ENCODE measurements at places on chromosomes 16 and 17. TPM values are rescaled to one million over a fixed set of nuclear protein-coding genes. Genes with fewer than 3 reads are reported as not detected.

The FOXF1 gene
- 2.0 TPM for total RNA-seq

The METTL16 gene
- total RNA-seq: 53.6 TPM

The PLA2G10 gene
- 1.5 TPM for total RNA-seq

The TTLL6 gene
- total RNA-seq: 44.3 TPM

The MT3 gene
- not detected for total RNA-seq

The TBX2 gene
- total RNA-seq: 29.6 TPM

The PLCG2 gene
- total RNA-seq: 8.0 TPM

The TBC1D16 gene
- total RNA-seq: 11.0 TPM

The ARL5C gene
- total RNA-seq: not detected

The CPNE7 gene
- total RNA-seq: 12.5 TPM

GRCh38 chr17:58202859-58203258 lies 10.3 kb downstream of the EPX start:
- no peaks in the 10 kb centered on the region for H3K4me1 ChIP-seq
- DNase-seq: no peak
- no peak overlapping the region for H3K4me3 ChIP-seq
- no peaks in the 10 kb centered on the region for H3K36me3 ChIP-seq
- no peak overlapping the region for H3K27ac ChIP-seq

- H3K27me3 ChIP-seq: no peaks in the 10 kb centered on the region
- no peak overlapping the region for H3K4me3 ChIP-seq
- no peak for DNase-seq
- peaks cover 2% of the 10 kb centered on the region for H3K4me1 ChIP-seq
These were observed 28.8 kb upstream of the DYNLRB2 start for GRCh38 chr16:80511824-80512592.

- H3K4me3 ChIP-seq: no peak overlapping the region
- H3K27ac ChIP-seq: no peak overlapping the region
- no peak for DNase-seq
- H3K27me3 ChIP-seq: no peaks in the 10 kb centered on the region
- H3K4me1 ChIP-seq: no peaks in the 10 kb centered on the region
These were observed 47.1 kb upstream of the CLEC19A start for GRCh38 chr16:19238406-19238805.

DNA sequence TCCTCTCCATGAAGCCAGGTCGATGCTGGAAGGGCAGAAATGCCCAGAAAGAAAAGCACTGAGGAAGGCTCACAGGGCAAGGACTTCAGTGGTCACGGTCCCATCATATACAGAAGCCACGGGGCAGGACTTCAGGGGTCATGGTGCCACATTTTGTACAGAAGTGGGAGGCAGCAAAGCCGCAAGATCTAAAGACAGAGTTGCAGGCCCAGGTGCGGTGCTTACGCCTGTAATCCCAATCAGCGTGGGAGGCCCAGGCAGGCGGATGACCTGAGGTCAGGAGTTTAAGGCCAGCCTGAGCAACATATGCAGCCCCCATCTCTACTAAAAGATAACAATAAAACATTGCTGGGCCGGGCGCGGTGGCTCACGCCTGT lies 96.0 kb downstream of the NXN start:
- no peaks in the 10 kb centered on the region for H3K27me3 ChIP-seq
- H3K4me3 ChIP-seq: no peak overlapping the region
- peaks cover 38% of the 10 kb centered on the region for H3K4me1 ChIP-seq

DNA sequence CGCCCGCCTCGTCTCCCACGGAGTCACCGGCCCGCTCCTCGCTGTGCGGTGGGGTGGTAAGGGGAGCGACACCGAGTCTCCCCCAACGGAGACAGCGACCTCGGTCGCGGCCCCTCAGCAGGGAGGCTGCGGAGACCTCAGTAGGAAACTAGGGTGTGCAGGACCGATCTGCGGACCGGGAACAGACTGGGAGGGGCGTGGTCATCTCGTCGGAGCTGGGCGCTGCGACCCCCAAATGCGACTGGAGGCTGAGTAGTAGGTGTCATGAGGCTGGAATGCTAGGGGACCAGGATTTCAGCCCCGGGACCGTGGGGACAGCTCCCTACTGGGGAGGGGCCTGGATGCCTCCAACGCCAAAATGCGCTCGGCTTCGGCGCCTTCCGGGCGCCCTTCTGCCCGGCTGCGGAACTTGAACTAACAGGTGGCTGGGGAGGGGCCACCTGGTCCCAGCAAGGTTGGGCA lies 1.3 kb downstream of the CACNG4 start:
- no peaks in the 10 kb centered on the region for H3K4me1 ChIP-seq
- no peaks in the 10 kb centered on the region for H3K36me3 ChIP-seq
- peak overlapping the region; percentile 37 for H3K4me3 ChIP-seq
- no peak overlapping the region for H3K27ac ChIP-seq
- DNase-seq: no peak

DNA sequence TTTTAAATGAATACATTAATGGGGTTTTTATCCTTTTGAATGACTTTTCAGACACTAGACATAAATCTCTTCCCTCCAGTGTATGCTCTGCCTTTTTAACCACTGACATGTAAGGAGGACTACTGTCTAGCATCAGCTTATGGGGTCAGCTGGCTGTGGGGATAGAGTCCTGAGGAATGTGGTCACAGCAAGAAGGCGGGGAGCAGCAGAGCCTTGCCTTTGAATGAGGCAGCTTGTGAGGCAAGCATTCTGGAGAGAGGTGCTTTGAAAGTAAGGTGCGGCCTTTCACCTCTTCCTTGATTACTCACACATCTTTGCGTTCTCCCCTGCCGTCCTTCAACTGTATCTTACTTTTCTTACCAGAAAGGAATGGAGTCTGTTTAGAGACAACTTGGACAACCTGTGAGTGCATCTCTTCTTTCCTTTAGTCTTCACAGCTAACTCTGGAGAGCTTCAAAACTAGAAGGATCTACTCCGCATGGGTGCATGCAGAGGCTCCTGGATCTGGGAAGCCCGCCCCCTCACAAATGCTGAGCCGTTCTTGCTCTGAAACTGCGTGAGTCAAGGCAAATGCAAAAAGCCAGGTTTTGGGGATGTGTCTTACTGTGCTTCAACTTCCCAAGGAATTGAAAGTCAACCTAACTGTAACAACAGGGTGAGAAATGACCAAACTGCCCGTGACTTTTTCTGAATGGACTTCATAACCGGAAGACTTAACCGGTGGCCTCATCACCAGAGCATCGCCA lies 49.9 kb downstream of the ADCY7 start:
- no peak overlapping the region for H3K27ac ChIP-seq
- peaks cover 19% of the 10 kb centered on the region for H3K4me1 ChIP-seq
- no peak overlapping the region for H3K4me3 ChIP-seq
- H3K27me3 ChIP-seq: no peaks in the 10 kb centered on the region
- DNase-seq: no peak

GRCh38 chr16:88701581-88702370 lies 4.4 kb downstream of the RNF166 start:
- no peak for DNase-seq
- no peak overlapping the region for H3K27ac ChIP-seq
- H3K36me3 ChIP-seq: no peaks in the 10 kb centered on the region
- no peaks in the 10 kb centered on the region for H3K27me3 ChIP-seq

GRCh38 chr17:32489320-32490100 lies 2.7 kb downstream of the CDK5R1 start:
- no peaks in the 10 kb centered on the region for H3K27me3 ChIP-seq
- DNase-seq: no peak
- no peak overlapping the region for H3K27ac ChIP-seq
- no peak overlapping the region for H3K4me3 ChIP-seq
- H3K4me1 ChIP-seq: peaks cover 16% of the 10 kb centered on the region

- no peaks in the 10 kb centered on the region for H3K36me3 ChIP-seq
- DNase-seq: no peak
- H3K4me3 ChIP-seq: no peak overlapping the region
- H3K4me1 ChIP-seq: no peaks in the 10 kb centered on the region
- H3K27me3 ChIP-seq: no peaks in the 10 kb centered on the region
These were observed 128.1 kb downstream of the SALL1 start for GRCh38 chr16:51022955-51023354.

GRCh38 chr17:48791128-48792032 lies 25.6 kb downstream of the TTLL6 start:
- no peaks in the 10 kb centered on the region for H3K4me1 ChIP-seq
- no peak overlapping the region for H3K27ac ChIP-seq
- H3K36me3 ChIP-seq: no peaks in the 10 kb centered on the region
- no peaks in the 10 kb centered on the region for H3K27me3 ChIP-seq
- DNase-seq: peak; percentile 91

GRCh38 chr16:8087597-8088289 lies 502.6 kb downstream of the TMEM114 start:
- DNase-seq: no peak
- no peaks in the 10 kb centered on the region for H3K27me3 ChIP-seq
- H3K4me3 ChIP-seq: no peak overlapping the region
- no peaks in the 10 kb centered on the region for H3K36me3 ChIP-seq
- no peaks in the 10 kb centered on the region for H3K4me1 ChIP-seq
- H3K27ac ChIP-seq: no peak overlapping the region

DNA sequence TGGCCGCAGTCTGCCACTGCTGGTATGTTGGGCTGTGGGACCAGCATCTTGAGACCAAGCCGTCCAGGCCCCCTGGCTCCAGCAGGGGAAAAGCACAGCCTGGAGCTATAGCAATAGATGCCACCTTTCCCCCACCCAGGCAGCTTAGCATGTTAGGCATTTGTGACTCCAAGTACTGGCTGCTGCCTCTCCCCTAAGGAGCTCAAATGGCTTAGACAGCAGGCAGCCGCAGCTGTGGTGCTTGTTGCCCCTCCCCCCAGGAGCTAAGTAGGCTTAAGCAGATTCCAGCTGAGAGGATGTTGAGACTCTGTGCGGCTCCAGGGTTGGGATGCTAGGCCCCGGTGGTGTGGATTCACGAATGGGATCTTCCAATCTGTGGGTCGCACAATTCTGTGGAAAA lies 88.8 kb upstream of the ANKFN1 start:
- H3K4me1 ChIP-seq: no peaks in the 10 kb centered on the region
- H3K27me3 ChIP-seq: no peaks in the 10 kb centered on the region
- no peak overlapping the region for H3K27ac ChIP-seq
- no peaks in the 10 kb centered on the region for H3K36me3 ChIP-seq
- DNase-seq: no peak

GRCh38 chr17:37672548-37673078 lies 29.4 kb upstream of the DDX52 start:
- no peaks in the 10 kb centered on the region for H3K4me1 ChIP-seq
- H3K4me3 ChIP-seq: no peak overlapping the region
- no peaks in the 10 kb centered on the region for H3K27me3 ChIP-seq
- H3K27ac ChIP-seq: no peak overlapping the region
- no peaks in the 10 kb centered on the region for H3K36me3 ChIP-seq

DNA sequence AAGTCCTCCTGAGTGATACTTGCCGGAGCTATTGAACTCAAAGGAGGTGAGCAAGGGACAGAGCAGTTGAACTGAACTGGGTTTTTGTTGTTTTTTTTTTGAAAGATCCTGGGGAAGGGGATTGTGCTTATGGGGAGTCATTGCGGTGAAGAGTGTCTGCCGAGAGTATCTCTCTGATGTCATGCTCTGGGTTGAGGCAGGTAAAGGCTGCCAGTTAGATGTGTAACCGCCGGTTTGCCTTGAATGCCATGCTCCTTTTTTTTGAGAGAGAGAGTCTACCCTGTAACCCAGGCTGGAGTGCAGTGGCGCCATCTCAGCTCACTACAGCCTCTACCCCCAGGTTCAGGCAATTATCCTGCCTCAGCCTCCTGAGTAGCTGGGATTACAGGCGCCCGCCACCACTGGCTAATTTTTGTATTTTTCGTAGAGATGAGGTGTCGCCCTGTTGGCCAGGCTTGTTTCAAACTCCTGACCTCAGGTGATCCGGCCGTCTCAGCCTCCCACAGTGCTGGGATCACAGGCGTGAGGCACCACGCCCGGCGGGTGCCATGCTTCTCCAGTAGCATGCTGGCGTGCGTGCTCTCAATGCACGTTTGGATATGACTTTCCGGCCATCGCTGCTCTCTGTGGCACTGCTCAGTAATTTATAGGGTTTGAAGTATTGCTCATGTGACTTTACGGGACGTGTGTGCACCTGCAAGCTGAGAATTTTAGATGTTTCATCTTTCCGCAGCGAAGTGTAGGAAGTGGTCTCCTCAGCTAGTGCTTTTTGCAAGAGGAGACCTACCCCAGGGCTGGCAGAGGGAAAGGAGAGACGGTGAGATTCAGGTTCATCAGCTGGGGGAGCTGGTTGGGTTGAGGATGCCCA lies 8.5 kb downstream of the ZC3H18 start:
- H3K4me1 ChIP-seq: no peaks in the 10 kb centered on the region
- no peak for DNase-seq
- no peaks in the 10 kb centered on the region for H3K36me3 ChIP-seq
- H3K27ac ChIP-seq: no peak overlapping the region
- H3K4me3 ChIP-seq: no peak overlapping the region

GRCh38 chr16:1981398-1981836 lies at the start of gene NOXO1:
TSS of gene NOXO1 (minus strand) at chr16:1981469. CDS start at chr16:1981179, 290 bp downstream.
- no peaks in the 10 kb centered on the region for H3K36me3 ChIP-seq
- H3K27ac ChIP-seq: no peak within 1 kb of the TSS
- DNase-seq: no peak
- H3K27me3 ChIP-seq: no peaks in the 10 kb centered on the region
- H3K4me1 ChIP-seq: peaks cover 15% of the 10 kb centered on the region

DNA sequence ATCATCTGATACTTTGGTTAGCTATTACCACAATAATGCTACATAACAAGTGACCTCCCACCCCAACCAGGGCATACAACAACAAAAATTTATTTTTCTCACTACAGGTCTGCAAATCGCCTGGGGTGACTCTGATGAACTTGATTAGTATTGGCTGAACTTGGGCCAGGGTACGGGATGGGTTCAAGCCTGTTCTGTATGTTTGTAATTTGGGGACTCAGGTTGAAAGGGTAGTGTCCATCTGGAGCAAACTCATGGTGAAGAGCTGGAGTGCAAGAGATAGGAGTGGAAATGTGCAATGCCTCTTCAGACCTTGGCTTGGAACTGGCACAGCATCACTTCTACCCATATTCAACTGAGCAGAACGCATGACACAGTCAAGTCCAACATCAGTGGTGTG lies 16.3 kb upstream of the NKD1 start:
- H3K27ac ChIP-seq: no peak overlapping the region
- no peak overlapping the region for H3K4me3 ChIP-seq
- H3K36me3 ChIP-seq: no peaks in the 10 kb centered on the region
- H3K27me3 ChIP-seq: no peaks in the 10 kb centered on the region

- H3K4me1 ChIP-seq: no peaks in the 10 kb centered on the region
- H3K4me3 ChIP-seq: no peak overlapping the region
- no peaks in the 10 kb centered on the region for H3K36me3 ChIP-seq
These were observed 14.7 kb downstream of the OSBPL7 start for GRCh38 chr17:47806913-47807255.

GRCh38 chr17:61806081-61806828 lies 57.1 kb downstream of the BRIP1 start:
- H3K27me3 ChIP-seq: no peaks in the 10 kb centered on the region
- H3K4me1 ChIP-seq: no peaks in the 10 kb centered on the region
- DNase-seq: no peak
- H3K4me3 ChIP-seq: no peak overlapping the region

GRCh38 chr16:11405331-11406176 lies 60.3 kb downstream of the RMI2 start:
- no peak overlapping the region for H3K4me3 ChIP-seq
- peak; percentile 40 for DNase-seq
- H3K27me3 ChIP-seq: no peaks in the 10 kb centered on the region
- no peak overlapping the region for H3K27ac ChIP-seq
- H3K4me1 ChIP-seq: peaks cover 19% of the 10 kb centered on the region

GRCh38 chr16:55622930-55623561 lies 32.7 kb upstream of the SLC6A2 start:
- no peaks in the 10 kb centered on the region for H3K36me3 ChIP-seq
- H3K27me3 ChIP-seq: no peaks in the 10 kb centered on the region
- no peak overlapping the region for H3K27ac ChIP-seq
- no peak overlapping the region for H3K4me3 ChIP-seq
- no peaks in the 10 kb centered on the region for H3K4me1 ChIP-seq
- DNase-seq: peak; percentile 41

Data from testis (tissue), 5 donors.